ENCODE measurements at places on chromosomes 7 and 10.

DNA sequence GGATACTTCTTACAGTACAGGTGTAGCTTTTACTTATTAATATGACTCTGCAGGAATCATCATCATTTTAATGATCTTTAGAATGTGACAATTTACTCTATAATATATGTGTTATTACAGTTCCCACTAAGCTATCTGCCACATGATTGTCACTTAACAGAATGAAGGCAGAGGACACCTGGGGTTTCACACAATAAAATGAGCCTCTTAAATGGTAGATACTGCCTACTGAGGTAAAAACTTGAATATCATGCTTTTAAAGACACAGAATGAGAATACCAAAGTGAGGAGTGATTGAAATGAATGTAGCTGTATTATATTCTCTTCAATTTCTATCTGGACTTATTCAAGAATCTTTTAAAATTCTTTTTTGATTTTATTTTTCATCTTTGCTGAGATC, 1255.3 kb upstream of the LRRN3 start:
- no peak for DNase-seq

DNA sequence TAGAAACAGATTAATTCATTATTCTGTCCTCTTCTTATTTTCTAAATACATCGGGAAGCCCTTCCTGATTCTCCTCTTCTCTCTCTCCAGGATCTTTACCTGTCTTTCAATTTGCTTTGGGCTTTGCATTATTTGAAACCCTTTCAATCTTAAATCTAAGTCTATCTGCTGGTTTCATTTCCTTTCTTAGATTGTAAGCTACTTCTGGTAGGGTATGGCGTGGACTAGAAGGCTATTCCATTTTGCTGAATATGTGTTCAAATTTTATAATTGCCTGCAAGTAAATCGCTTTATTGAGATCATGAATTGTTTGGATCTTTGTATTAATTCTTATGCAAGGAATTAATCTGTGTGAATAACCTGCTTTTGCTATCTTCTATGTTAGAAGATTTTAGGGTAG, 11.1 kb downstream of the STAM start:
- DNase-seq = no peak

DNA sequence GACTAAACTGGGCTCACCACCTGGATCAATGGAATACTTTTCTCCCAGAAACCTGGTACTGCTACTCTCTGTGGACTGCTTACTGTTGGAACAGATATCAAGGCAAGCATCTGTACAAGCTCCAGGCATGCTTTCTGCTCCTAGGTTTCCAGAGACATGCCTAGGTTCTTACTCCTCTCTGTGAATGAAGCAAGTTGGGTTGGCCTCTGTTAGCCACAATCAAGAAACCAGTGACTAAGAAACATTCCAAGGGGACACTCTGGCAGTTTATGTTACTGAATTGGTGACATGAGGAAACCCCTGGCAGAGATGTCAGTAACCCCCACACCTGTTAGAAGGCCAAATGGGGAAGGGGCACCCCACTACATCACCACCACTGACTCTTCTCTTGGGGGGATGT, 121.9 kb downstream of the GFRA1 start:
- no peak for DNase-seq

GRCh38 chr10:28734938-28735759, 57.8 kb downstream of the BAMBI start:
- no peak for DNase-seq

DNA sequence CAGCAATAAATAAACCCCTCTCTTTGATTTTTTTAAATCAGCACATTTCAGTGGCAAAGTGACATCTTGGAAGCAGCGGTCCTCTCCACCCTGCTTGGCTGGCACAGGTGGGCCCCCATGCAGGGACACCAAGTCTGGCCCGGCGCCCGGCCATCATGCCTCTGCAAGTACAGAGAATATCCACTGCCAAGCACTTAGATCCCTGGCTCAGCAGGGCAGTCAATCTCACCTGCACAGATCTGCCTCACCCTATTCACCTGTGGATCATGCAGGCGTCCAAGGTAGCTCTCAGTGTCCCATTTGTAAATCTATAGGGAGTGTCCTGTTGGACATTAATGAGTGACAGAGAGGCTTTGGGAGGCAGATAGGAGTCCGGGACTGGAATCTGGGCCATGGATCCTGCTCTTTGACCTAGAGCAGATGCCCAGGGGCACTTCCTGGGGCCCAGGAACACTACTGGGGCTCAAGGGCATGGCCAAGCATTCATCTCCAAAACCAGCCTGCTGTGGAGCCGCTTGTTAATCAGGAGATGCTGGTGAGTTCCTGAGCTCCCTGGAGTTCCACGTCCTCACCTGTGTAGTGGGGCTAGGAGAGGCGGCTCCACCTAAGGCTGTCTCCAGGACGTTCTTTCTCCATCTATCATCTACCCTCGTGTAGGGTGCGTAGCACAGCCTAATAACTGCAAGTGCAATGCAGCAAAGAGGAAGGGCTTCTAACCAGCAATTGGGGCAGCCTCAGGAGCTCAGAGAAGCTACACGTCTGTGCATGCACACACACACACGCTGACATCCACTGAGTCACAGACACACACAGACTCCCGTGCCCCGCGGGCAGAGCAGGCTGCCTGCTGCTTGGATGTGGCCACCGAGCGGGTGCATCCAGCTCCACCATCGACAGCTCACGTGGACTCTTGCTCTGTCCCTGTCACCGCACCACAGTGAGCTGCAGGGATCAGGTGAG, 123.6 kb downstream of the OAT start:
- no peak for DNase-seq

DNA sequence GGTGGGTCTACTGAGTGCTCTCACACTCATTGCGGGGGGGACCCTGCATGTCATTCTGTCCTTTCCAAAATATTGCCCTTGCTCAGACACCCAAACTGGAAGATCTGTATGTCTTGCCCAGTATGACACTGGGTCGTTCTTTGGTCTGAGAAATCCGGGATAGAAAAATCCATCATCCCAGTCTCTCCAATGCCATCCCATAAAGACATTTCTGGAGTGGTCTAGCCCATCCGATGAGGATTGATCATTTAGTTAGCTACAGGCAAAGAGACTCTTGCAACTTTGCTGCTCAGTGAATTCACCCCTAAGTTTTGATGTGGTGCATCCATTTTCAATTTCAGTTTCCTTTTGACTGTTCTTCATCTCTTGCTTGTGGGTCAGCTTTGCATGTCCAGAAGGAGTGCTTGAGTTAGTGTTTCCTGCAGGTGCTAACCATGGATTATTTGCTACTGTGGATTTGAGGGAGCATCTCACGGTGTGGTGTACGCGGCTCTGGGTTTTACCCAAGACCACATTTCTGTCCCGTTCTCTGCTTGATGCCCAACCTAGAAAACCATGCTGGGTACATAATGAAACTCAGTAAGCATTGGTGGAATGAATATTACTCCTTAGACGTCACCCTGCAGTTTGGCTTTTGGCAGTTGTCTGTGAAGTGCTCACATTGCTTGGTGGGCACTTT, 247.0 kb upstream of the MKI67 start:
- no peak for DNase-seq

GRCh38 chr7:77685233-77685632, 11.0 kb upstream of the RSBN1L start:
- DNase-seq = no peak

GRCh38 chr10:76303682-76304316, 872.4 kb downstream of the LRMDA start:
- peak; percentile 2 for DNase-seq

- no peak for DNase-seq
Observed at GRCh38 chr7:44195889-44196288, 4.9 kb upstream of the YKT6 start.

- no peak for DNase-seq
Observed at GRCh38 chr7:48016641-48017040, 12.3 kb downstream of the SUN3 start.

Measured in activated T-cell treated with anti-CD3 and anti-CD28 coated beads for 48 hours (primary cell).